Activated CD8-positive, alpha-beta memory T cell treated with anti-CD3 and anti-CD28 coated beads, Interleukin-2, amount 50 U/mL, for 4 hours (primary cell): ENCODE measurements at places on chromosomes 6 and 20.
A peak's percentile ranks its signal among the peaks of the same experiment; 100 is the strongest.

GRCh38 chr6:84251891-84252539 lies 24.6 kb upstream of the CEP162 start:
- no peak for DNase-seq

DNA sequence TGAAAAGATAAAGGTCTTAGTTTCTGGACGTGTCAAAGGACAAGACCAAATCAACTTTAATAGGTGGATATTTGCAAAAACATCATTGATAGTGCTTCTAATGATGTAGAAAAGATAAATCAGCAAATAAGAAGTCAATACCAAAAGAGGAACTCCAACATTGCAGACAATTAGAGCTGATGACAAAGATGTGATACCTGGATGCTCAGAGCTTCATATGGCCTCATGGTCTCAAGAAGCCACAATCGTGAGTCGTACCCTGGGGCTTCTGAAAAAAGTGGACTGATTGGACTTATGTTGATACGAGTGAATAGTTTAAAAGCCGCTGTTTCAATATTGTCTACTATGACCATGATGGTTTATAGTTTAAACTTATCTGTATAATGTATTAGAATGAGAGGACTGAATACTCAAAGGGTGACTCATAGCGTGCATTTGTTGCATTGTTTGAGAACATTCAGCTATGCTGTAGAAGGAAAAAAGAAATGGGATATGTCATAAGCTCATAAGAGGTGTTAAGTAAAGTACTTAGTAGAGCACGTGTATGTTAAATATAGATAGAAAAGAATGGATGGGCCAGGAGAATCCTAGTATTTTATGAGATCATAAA lies 54.6 kb upstream of the RIPOR2 start:
- no peak for DNase-seq

DNA sequence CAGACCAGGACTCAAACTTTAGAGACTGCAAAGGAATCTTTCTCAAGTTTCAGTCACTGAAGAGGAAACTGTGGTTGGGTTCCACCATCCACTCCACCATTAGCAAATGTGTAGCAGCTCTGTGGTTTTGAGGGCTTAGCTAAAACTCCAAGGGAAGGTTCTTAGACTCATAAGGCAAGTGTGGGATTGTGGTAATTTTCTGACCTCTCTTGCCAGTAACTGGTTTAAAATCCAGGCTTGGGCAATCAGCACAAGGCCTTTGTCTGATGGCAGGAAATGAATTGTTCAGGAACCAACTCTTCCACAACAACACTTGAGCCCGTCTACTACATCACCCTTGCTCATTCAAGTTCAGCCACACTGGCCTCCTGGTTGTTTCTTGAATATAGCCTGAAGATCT lies 68.6 kb upstream of the FBXL4 start:
- DNase-seq = no peak

- no peak for DNase-seq
Observed at GRCh38 chr6:127482325-127482724, 23.1 kb upstream of the KIAA0408 start.

- DNase-seq = no peak
Observed at GRCh38 chr20:63014710-63015109, 7.9 kb upstream of the BHLHE23 start.

DNA sequence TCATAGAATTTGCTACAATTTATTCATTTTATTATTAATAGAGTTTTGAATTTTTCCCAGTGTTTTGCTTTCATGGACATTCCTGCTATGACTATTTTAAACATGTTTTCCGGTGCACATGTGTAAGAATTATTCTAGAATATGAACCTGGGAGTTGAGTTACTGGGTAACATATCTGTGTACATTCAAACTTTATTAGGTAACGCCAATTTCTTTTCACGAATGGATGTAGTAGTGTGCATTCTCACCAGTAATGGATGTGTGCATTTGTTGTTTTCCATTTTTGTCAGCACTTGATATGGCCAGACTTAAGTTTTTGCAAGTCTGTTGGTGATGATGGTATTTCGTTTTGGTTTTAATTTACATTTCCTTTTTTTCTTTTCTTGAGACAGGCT lies 118.8 kb downstream of the CDKAL1 start:
- DNase-seq = no peak

GRCh38 chr6:47057830-47058540 lies 15.9 kb upstream of the ADGRF1 start:
- no peak for DNase-seq

DNA sequence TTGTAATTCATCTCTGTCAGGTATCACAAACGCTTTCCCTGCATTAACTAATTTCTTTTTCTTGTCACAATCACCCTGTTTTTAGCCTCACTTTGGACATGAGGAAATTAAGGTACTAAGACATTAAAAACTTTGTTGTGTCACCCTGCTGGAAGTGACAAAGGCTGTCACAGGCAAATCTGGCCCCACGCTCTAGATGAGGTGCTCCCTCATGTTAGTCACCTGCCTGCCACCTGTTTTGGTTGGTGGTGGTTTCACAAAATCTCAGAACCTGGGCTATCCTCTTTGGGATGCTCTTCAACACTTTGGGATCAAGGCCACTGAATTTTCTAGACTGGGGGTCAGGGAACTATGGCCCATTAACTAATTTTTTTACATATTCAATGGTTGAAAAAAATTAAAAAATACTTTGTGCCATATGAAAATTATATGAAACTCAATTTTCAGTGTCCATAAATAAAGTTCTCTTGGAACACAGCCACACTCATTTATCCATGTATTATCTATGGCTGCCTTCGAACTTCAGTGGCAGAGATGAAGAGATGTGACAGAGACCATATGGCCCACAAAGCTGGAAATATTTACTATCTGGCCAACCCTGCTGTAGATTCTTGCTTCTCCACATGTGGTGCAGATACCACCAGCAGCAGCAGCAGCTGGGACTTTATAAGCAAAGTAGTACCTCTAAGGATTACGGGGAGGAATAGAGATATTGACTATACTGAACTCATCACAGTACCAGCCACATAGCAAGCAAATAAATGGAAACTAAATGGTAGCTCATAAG lies 16.1 kb upstream of the TNFAIP3 start:
- no peak for DNase-seq

- DNase-seq = peak; percentile 77
Observed at GRCh38 chr6:25070547-25071366, 135.0 kb upstream of the RIPOR2 start.

DNA sequence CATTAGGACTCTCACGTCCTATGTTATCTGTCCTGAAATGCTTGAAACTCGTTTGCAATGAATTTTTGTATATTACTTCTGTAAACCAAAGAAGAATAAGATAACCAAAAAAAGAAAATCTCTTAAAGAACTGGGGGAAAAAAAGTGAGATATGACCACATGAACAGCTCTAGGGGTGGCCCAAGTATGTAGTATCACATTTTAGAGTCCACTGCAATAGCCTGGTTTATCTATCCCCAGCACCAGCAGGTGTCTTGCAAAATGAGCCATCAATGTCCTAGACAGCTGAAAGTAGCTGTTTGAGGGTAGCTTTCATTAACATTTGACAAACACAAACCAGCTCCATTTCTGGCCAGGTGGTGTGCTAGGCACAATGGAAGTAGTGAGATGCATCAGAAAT lies 102.8 kb downstream of the PXDC1 start:
- no peak for DNase-seq

- no peak for DNase-seq
Observed at GRCh38 chr6:34465531-34466241, at the start of gene PACSIN1. TSS of gene PACSIN1 (plus strand) at chr6:34466076. CDS start at chr6:34526306, 60,230 bp downstream.

DNA sequence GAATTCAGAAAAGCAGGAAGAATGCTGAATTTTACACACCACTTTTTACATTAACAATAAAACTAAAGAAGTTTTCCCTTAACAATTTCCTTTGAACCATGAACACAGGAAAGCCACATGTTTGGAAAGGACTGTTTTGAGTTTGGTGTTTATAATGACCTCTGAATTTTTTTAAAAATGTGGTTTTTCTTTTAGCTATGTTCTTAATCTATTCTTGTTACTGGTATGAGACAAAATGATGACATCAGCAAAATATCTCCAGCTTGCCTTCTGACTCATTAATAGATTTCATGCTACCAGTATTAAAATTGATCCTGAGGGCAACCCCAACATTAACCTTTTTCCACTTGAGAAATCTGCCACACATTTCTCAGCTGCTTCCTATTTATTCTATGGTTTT lies 217.5 kb upstream of the THEMIS start:
- DNase-seq = no peak
